Testis (tissue), 5 donors: ENCODE measurements at places on chromosomes 7 and 10. TPM values are rescaled to one million over a fixed set of nuclear protein-coding genes. Genes with fewer than 3 reads are reported as not detected.

- peak; percentile 88 for DNase-seq
- H3K4me1 ChIP-seq: peaks cover 4% of the 10 kb centered on the region
- no peaks in the 10 kb centered on the region for H3K27me3 ChIP-seq
- H3K27ac ChIP-seq: no peak overlapping the region
Measured at GRCh38 chr10:17430647-17431355, 23.6 kb downstream of the ST8SIA6 start.

SUN3 gene
- 64.5 TPM for polyA plus RNA-seq

DNA sequence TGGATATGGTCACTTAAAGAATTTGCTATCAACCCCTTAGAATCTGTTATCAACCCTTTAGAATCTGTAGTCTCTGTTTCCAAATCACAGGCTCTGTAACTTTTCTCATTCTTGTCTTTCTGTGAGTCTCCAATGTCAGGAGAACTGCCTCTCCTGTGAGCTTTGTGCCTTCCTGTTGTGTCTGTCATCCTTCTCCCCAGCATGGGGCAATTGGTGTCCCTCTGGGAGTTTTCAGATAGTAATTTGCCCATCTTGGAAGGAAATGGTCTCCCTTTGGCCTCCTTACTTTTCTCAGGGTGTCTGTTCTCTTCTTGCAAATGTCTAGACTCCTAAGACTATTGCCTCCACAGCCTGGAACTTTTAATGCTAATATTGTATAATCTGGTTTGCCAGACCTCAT is 521.9 kb downstream of the NRG3 start:
- no peaks in the 10 kb centered on the region for H3K36me3 ChIP-seq
- no peaks in the 10 kb centered on the region for H3K4me1 ChIP-seq
- no peaks in the 10 kb centered on the region for H3K27me3 ChIP-seq
- DNase-seq: no peak

DNA sequence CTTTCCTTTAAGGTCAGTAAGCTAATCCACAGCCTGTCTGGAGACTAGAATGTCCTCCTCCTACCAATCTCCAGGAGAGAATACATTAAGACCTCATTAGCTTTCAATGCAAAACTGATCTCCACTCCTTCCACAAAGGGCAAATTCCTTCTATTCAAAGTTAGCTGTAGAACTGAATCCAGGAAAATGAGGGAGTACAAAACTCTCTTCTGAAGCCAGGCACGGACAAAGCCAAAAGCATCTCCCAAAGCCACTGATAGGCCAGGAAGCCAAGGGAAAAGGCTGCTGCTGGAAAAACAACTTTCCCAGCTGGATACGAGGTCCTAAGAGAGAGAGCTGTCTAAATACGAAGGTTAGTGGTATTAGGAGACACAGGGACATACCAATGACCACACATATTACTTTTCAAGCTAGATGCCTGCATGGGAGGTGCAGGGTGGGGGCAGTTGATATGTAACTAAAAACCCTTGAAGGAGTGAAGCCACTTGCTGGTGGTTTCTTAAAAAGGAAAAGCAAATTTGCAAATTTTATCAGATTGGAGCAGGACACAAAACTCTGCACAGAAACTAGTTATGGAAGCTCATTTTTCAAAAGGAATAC is 43.6 kb downstream of the MKX start:
- H3K27me3 ChIP-seq: no peaks in the 10 kb centered on the region
- peaks cover 8% of the 10 kb centered on the region for H3K4me1 ChIP-seq
- no peak overlapping the region for H3K27ac ChIP-seq
- DNase-seq: peak; percentile 28
- H3K4me3 ChIP-seq: no peak overlapping the region

ATP5F1C gene
- 186 TPM for polyA plus RNA-seq

DNA sequence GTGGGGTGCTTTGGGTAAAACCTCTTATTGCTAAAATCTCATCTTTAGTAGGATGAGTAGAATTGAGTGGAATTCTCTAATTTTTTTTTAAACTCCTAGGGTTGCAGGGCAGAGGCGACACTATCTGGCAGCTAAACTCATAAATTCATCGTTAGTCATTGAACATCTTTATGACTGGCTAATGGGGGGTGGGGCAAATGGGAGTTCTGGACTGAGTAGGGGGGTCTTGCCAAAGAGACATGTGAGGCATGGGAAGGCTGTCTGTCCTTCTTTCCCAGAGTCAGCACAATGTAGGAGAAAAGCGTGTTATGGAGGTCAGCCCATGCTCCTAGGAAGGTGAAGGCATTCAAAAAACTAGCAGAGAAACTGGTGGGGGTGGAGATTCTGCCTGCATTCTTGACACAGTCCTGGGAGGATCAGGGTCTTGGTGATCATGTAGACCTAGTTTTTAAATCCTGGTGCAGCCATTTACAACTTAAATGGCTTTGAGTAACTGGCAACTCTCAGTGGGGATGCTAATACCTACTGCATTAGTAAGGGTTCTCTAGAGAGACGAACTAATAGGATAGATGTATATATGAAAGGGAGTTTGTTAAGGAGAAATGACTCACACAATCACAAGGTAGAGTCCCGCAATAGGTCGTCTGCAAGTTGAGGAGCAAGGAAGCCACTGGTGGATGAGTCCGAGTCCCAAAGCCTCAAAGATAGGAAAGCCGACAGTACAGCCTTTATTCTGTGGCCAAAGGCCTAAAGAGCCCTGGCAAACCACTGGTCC is 47.7 kb downstream of the EMX2 start:
- H3K4me1 ChIP-seq: no peaks in the 10 kb centered on the region
- H3K27me3 ChIP-seq: no peaks in the 10 kb centered on the region
- no peaks in the 10 kb centered on the region for H3K36me3 ChIP-seq
- no peak overlapping the region for H3K27ac ChIP-seq
- H3K4me3 ChIP-seq: no peak overlapping the region

GRCh38 chr10:78844960-78845607 is 223.7 kb upstream of the ZMIZ1 start:
- H3K4me3 ChIP-seq: no peak overlapping the region
- no peaks in the 10 kb centered on the region for H3K27me3 ChIP-seq
- no peaks in the 10 kb centered on the region for H3K4me1 ChIP-seq
- no peaks in the 10 kb centered on the region for H3K36me3 ChIP-seq
- no peak overlapping the region for H3K27ac ChIP-seq

GRCh38 chr10:17838080-17838648 is 29.0 kb downstream of the MRC1 start:
- H3K4me1 ChIP-seq: no peaks in the 10 kb centered on the region
- no peaks in the 10 kb centered on the region for H3K36me3 ChIP-seq
- no peaks in the 10 kb centered on the region for H3K27me3 ChIP-seq
- no peak overlapping the region for H3K27ac ChIP-seq
- DNase-seq: no peak
- H3K4me3 ChIP-seq: no peak overlapping the region

OPN4 gene
- polyA plus RNA-seq: not detected

- H3K27me3 ChIP-seq: no peaks in the 10 kb centered on the region
- H3K27ac ChIP-seq: no peak overlapping the region
Measured at GRCh38 chr7:95421847-95422444, 12.9 kb downstream of the PON2 start.

- DNase-seq: no peak
- H3K36me3 ChIP-seq: no peaks in the 10 kb centered on the region
- no peaks in the 10 kb centered on the region for H3K27me3 ChIP-seq
- H3K27ac ChIP-seq: no peak overlapping the region
- H3K4me1 ChIP-seq: no peaks in the 10 kb centered on the region
Measured at GRCh38 chr10:22824520-22824919, 103.3 kb upstream of the ARMC3 start.

ASB10 gene
- polyA plus RNA-seq: 0.18 TPM

DNA sequence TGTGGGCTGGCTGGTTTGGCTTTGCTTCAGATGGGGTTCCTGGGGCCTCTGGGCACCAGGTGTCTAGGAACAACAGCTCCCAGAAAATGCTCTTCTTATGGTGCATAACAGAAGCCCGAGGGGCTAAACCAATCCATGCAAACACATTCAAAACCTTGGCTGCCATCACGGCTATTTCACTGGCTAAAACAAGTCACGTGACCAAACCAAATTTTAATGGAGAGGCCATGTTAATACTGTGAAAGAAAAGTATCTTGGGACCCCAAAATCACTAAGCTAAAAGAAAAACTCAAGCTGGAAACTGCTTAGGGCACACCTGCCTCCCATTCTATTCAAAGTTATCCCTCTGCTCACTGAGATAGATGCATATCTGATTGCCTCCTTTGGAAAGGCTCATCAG is 19.1 kb upstream of the KCNK18 start:
- DNase-seq: no peak
- H3K27ac ChIP-seq: no peak overlapping the region
- no peaks in the 10 kb centered on the region for H3K36me3 ChIP-seq
- no peak overlapping the region for H3K4me3 ChIP-seq
- H3K4me1 ChIP-seq: peaks cover 7% of the 10 kb centered on the region

- H3K27ac ChIP-seq: no peak overlapping the region
- H3K4me1 ChIP-seq: no peaks in the 10 kb centered on the region
- no peaks in the 10 kb centered on the region for H3K36me3 ChIP-seq
- H3K4me3 ChIP-seq: no peak overlapping the region
- DNase-seq: no peak
- no peaks in the 10 kb centered on the region for H3K27me3 ChIP-seq
Measured at GRCh38 chr7:78427209-78427608, 628.6 kb downstream of the PHTF2 start.

OPN1SW gene
- not detected for polyA plus RNA-seq

DNA sequence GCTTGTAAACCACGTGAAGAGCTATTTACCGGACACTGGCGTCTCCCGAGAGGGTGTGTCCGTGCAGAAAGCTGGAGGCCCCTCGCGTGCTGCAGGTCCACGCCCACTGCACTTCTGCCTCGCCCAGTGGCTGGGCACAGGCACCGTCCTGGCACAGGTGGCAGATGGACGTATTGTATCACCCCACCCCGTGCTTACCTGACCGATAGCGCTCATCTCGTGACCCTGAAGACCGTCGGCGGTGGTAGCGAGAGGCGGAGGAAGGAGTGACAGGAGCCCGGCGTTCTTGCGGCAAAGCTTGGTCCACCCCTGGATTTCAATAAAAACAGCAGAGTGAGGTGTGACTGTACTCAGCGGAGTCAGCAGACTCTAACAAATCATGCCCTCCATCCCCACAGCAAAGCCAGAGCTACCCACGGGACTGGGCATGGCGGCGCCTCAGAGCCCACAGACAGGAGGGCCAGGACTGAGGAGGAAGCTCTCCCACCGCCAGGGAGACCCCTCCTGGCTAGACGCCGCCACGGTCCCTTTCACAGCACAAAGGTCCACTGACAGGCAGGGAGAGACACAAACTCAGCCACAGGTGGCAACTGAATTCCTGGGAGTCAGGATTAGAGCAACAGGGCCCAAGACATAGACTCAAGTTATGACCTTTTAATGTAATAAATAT is 217.1 kb downstream of the DIP2C start:
- H3K4me1 ChIP-seq: no peaks in the 10 kb centered on the region
- H3K27ac ChIP-seq: no peak overlapping the region
- no peak overlapping the region for H3K4me3 ChIP-seq

- H3K4me1 ChIP-seq: peaks cover 5% of the 10 kb centered on the region
- H3K27ac ChIP-seq: no peak overlapping the region
- DNase-seq: peak; percentile 32
- H3K27me3 ChIP-seq: no peaks in the 10 kb centered on the region
- H3K4me3 ChIP-seq: no peak overlapping the region
Measured at GRCh38 chr7:135597926-135598305, 40.2 kb downstream of the NUP205 start.

DNA sequence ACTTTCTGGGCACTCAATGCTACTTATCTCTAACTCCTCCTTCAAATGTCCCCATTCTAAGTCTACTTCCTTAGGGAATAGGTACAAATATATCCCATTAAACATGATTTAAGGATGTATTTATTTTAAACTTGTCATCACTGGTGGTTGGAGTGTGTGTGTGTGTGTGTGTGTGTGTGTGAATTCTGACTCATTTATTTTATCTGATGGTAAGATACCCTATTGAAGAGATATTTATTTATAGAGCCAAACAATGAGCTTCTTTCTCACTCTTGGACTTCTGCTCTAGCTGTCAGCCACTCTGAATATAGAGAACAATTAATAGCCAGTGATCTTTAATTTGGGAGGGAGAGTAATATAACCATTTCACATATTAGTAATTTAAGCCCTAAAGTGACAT is 17.8 kb upstream of the MAGI2 start:
- DNase-seq: no peak
- no peaks in the 10 kb centered on the region for H3K4me1 ChIP-seq
- H3K27me3 ChIP-seq: no peaks in the 10 kb centered on the region
- H3K4me3 ChIP-seq: no peak overlapping the region

CREM gene
- 405 TPM for polyA plus RNA-seq

GRCh38 chr7:7696458-7697119 is 21.8 kb downstream of the RPA3 start:
- no peaks in the 10 kb centered on the region for H3K36me3 ChIP-seq
- H3K27me3 ChIP-seq: no peaks in the 10 kb centered on the region
- H3K27ac ChIP-seq: no peak overlapping the region
- no peaks in the 10 kb centered on the region for H3K4me1 ChIP-seq
- DNase-seq: no peak

GRCh38 chr7:127708788-127709187 is 56.8 kb downstream of the SND1 start:
- no peaks in the 10 kb centered on the region for H3K4me1 ChIP-seq
- no peak overlapping the region for H3K4me3 ChIP-seq
- no peaks in the 10 kb centered on the region for H3K36me3 ChIP-seq
- peak; percentile 93 for DNase-seq

DNA sequence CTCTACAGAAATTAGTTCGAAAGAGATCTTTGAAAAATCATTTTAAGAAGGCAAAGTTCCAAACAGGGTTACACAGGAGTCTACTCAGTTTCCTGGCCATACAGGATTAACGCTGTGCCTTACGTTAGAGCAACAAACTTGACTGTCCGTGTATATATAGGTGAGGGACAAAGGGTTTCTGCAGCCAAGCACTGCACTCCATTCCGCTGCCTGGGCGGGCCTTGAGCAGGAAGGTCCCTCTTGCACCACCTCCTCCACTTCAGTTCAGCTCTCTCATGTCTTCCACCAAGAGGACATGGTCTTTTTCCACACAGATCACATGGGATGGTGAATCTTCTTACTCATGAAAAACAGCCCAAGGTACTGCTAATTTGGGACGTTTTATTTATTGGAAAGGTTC is 43.2 kb downstream of the MCMBP start:
- no peak for DNase-seq
- H3K27ac ChIP-seq: no peak overlapping the region
- H3K4me3 ChIP-seq: no peak overlapping the region
- H3K36me3 ChIP-seq: no peaks in the 10 kb centered on the region

- DNase-seq: no peak
- H3K4me1 ChIP-seq: no peaks in the 10 kb centered on the region
- no peaks in the 10 kb centered on the region for H3K36me3 ChIP-seq
- H3K27ac ChIP-seq: no peak overlapping the region
Measured at GRCh38 chr10:77458986-77459590, 178.5 kb downstream of the KCNMA1 start.
